Panc1 (cell line): ENCODE measurements at places on chromosomes 5 and 9. TPM values are rescaled to one million over a fixed set of nuclear protein-coding genes. Genes with fewer than 3 reads are reported as not detected.

Gene ANXA2R
- 6.2 TPM for total RNA-seq

Gene BARHL1
- not detected for total RNA-seq

Gene FAM200C
- 3.0 TPM for total RNA-seq

Gene DCAF10
- total RNA-seq: 18.5 TPM

Gene OBP2B
- total RNA-seq: not detected

Gene SLC25A46
- 34.5 TPM for total RNA-seq
